ENCODE measurements at places on chromosomes 1 and 21.

DNA sequence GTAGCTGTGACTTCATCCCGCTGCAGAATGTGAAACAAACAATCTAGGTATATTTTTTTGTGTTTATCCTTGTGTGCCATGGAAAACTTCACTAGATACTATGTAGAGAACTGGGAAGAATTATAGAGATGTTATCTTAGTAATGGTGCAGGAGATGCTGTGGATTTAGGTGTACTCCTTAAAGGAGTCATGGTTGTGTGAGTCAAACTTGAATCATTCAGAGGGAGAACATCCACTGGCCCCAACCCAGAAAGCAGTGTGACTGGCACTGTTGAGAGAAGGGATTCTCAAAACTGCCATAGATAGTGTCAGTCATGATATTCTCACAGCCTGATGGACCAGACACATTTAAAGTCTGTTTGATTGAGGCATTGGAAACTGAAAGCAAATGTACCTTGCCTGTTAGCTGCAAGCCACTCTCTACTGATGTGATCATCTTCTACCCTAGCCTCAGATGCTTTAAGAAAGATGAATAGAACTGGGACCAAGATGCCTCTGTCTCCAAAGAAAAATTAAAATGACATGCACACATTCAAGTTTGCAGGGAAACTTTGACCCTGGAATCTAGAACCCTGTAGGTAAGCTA is 754.6 kb downstream of the MRPL39 start:
- no peak for DNase-seq

- DNase-seq = no peak
Measured at GRCh38 chr1:925561-926421, 2.1 kb downstream of the SAMD11 start.

DNA sequence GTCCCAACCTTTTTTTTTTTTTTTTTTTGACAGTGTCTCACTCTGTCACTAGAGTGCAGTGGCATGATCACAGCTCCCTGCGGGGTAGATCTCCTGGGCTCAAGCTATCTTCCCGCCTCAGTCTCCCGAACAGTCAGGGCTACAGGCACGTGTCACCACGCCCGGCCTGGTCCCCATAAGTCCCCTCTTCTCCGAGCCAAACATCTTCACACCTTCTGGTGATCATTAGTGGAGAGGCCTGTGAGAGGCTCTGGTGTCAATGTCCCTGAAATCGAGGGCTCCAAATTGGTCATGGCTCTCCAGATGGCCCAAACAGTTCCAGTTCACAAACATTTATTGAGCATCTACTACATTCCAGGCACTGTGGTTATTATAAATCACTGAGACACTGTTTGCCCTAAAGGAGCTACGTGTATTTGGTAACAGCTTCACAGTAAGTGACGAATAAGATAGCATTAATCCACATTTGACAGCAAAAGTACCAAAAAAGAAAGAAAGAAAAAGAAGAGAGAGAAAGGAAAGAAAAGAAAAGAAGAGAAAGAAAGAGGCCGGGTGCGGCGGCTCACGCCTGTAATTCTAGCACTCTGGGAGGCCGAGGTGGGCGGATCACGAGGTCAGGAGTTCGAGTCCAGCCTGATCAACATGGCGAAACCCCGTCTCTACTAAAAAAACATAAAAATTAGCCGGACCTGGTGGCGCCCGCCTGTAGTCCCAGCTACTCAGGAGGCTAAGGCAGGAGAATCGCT is 867 bp upstream of the TIMM17A start:
- no peak for DNase-seq

DNA sequence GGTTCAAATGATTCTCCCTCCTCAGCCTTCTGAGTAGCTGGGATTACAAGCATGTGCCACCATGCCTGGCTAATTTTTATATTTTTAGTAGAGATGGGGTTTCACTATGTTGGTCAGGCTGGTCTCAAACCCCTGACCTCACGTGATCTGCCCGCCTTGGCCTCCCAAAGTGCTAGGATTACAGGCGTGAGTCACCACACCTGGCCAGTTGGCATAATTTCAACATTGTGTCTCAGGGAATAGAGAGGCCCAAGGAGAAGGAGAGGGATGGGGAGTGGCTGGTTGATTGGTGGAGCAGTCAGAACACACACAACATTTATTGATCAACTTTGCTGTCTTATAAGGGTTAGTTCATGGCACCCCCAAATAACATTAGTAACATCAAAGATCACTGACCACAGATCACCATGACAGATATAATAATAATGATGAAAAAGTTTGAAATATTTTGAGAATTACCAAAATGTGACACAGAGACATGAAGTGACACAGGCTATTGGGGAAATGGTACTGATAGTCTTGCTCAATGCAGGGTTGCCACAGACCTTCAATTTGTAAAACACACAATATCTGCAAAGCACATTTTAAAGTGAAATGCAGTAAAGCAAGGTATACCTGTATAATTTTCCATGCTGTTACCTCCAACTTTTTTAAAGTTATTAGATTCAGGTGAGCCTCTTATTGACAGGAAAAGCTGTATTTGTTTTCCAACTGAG is 15.8 kb upstream of the CYB5R1 start:
- DNase-seq = peak; percentile 37

DNA sequence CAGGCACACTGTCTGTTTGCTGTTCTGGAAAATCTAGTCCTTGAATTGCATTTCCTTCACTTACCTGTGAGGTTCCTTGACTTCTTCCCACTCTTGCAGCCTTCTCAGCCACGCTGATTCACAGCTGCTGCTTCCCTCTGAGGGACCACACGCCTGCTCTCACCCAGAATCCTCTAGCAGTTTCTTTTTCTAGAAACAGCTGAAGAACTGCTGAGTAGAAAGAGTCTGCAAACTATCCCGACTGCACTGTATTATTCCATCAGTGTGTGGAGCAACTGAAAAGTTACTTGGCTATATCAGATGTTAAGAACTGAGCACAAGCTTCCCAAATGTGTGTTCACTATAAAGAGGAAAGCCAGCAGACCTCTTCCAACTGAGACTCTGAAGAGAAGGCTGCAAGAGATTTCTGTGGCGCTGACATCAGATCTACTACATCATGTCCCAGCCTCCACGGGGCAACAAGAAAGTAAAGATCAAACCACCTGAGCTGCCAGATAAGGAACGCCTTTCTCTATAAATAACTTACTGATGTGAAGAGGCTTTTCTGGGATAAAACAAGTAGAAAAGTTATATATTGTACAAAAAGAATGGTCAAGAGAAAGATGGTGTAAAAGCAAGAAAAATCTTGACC is 226.6 kb downstream of the RERE start:
- no peak for DNase-seq
